Bronchial epithelial cell (primary cell): ENCODE measurements at places on chromosomes 16 and 17. TPM values are rescaled to one million over a fixed set of nuclear protein-coding genes. Genes with fewer than 3 reads are reported as not detected.

- no peak for DNase-seq
Measured at GRCh38 chr17:38355251-38355650, 3.6 kb downstream of the SOCS7 start.

DNA sequence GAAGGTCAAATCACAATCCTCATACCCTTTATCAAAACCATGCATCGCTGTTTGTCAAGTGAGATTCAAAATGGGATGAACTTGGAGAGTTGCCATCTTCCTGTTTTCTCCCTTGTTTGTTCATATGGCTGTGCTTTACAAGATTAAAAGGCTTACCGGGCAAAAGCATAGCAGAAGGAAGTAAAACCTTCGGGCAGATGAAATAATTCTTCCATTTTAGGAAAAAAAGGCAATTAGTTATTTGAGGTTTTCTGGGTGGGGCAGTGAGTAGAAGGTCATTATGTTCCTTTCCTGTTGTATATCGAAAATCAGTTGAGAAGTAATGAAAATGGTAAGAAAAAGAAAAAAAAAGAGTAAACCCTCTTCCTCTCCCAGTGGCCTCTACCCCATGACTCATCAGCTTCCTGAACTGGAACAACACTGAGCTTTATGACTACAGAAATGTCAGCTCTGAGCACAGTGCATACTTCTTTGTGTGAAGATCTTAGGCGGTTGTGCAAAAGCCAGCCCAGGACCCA lies 369.2 kb downstream of the CDH13 start:
- peak; percentile 61 for DNase-seq

GRCh38 chr17:19800571-19800970 lies 52.5 kb upstream of the ALDH3A1 start:
- DNase-seq: no peak

Gene APOH
- under 0.01 TPM in 1 of 2 replicates, not detected in the other for total RNA-seq

Gene RPS2
- total RNA-seq: 5,082 and 6,563 TPM in 2 replicates

Gene TEKT1
- not detected in 2 replicates for total RNA-seq
